ENCODE measurements at places on chromosomes 6 and 20.

- DNase-seq, result peak; percentile 46
These were observed 139.1 kb downstream of the KIF16B start for GRCh38 chr20:16434062-16434664.

DNA sequence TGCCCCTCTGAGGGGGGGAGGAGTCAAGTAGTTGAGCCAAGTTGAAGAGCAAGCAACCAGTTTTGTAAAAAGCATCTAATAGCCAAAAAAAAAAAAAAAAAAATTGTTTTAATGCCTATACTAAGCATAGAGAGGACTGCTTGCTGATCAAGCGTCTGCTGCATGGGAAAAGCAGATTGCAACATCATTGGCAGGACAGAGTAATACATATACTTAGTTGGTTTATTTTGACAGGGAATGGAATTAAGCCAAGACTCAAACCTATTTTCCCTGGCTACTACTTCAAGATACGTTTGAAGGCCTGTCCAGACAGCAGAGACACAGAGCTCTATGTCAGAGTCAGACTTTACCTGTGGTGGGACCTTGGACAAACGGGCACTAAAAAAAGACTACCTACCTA is 120.5 kb downstream of the RTN4IP1 start:
- DNase-seq, result no peak

DNA sequence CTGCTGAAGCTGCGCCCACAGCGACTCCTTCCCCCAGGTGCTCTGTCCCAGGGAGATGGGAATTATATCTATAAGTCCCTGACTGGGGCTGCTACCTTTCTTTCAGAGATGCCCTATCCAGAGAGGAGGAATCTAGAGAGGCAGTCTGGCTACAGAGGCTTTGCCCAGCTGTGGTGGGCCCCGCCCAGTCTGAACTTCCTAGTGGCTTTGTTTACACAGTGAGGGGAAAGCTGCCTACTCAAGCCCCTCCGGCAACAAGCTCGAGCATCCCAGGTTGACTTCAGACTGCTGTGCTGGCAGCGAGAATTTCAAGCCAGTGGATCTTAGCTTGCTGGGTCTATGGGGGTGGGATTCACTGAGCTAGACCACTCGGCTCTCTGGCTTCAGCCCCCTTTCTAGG is 152.5 kb upstream of the MAP3K7 start:
- DNase-seq, result peak; percentile 10

GRCh38 chr6:90066697-90067096 is 172.4 kb downstream of the GJA10 start:
- no peak for DNase-seq

GRCh38 chr6:55937261-55937947 is 62.0 kb upstream of the BMP5 start:
- no peak for DNase-seq

- DNase-seq, result no peak
These were observed 10.8 kb downstream of the CDYL start for GRCh38 chr6:4786996-4787395.

GRCh38 chr6:149940672-149940982 is 1.2 kb upstream of the ULBP2 start:
- DNase-seq, result no peak

DNA sequence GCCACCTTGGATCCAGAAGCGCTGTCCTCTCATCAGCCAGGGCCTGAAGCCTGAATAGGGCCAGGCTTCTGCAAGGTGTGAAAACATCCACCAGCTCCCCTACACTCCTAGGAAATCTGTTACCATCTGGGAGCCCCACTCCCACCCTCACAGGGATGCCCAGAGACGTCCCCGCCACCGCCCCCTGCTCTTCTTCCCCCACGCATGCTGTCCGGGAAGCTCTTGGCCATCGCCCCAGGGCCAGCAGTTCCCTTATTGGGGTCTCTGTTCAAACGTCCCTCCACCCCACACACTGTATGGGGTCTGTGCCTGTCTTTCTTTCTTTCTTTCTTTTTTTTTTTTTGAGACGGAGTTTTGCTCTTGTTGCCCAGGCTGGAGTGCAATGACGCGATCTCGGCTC is 3.8 kb downstream of the RGS19 start:
- DNase-seq, result no peak

GRCh38 chr6:39476151-39476550 is 153.6 kb upstream of the KCNK16 start:
- no peak for DNase-seq

GRCh38 chr6:14060971-14061370 is 56.6 kb upstream of the CD83 start:
- no peak for DNase-seq

- DNase-seq, result no peak
These were observed 83.0 kb downstream of the BANF2 start for GRCh38 chr20:17782768-17783167.

DNA sequence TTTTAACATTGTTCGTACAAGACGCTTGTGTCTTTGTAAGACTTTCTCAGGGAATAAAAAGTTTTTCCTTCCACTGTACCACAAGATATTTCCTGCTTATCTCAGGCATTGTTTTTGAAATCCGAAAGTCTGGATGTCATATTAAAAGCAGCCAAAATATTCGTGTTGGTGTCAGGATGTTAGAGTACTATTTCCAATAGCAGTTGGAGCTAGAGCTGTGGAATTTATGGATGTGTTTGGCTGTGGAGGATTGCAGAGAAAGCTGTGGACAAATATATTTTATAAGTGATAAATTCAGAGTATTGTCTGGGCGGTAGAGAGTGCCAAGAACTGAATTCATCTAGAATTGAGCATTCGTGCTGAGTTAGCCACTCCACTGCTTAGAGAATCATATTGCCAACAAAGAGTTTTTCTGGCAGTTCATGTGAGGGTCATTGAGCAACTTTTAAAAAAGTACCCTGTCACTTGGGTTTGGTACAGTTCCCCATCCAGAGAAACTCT is 57.7 kb downstream of the ZDHHC14 start:
- DNase-seq, result no peak

DNA sequence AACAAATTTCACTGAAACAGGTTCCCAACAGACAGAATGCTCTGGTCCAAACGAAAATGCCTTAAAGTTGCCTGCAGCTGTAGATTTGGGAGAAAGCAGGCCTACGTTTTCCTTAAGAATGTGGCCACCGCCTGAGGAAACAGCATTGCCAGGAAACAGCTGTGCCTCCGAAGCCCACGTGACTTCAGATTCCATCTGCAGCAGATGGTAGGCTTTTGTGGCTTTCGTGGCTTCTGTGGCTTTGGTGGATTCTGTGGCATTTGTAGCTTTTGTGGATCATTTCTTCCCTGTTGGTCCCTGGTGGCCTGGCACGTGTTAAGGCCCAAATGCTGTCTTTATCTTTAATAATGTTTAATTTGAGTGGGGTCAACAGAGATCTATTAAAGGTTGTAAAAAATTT is 222.9 kb downstream of the TTLL2 start:
- DNase-seq, result no peak

- no peak for DNase-seq
These were observed 5.2 kb upstream of the IL17A start for GRCh38 chr6:52180787-52181558.

DNA sequence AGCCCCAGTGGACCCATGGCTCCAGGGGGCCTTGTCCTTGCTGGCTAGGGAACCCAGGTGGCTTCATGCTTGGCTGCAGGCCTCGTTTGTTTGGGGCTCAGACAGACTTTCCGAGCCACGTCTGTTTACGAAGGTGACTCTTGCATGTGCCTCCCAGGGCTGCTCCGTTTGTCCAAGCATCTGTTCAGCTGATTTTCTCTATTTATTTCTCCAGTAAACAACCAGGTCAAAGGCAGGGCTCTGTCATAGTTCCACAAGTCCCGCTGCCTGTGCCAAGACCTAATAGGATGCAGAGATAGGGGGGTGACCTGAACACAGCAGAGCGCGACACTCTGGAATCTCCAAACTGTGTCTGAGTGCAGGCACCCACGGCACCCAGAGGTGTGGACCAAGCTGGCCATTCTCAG is 12.8 kb upstream of the SPO11 start:
- DNase-seq, result no peak

DNA sequence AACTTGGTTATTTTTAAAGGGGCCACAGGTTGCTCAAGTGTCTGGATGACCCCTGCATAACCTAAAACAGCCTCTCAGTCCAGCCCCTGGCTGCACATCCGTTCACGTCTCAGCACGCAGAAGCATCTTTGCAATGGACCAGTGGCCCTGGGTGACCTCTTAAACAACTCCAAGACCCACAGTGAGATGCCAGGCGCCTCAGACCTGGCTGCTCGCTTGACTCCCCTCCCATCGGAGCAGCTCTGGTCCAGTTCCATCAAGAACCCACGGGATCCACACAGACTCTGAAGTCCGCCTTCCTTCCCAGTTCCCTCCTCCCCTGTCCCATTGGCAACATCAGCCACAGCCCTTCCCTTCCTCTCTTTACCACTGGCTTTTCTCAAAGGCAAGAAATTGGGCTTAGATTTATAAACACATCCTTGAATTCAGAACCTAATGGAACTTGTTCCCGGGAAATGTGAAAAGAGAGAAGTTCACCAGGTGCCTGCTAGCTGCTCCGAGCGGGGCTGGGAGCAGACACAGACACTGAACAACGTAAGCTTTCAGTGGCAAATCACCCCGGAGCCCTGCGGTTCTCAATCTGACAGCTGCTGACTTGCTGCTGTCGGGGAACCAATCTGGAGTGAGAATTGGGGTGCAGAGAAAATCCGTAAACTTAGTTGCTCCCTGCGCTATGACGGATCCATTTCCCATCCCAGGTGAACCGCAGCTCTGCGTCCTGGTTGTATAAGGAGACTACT is 39.6 kb upstream of the MPC1 start:
- DNase-seq, result no peak

DNA sequence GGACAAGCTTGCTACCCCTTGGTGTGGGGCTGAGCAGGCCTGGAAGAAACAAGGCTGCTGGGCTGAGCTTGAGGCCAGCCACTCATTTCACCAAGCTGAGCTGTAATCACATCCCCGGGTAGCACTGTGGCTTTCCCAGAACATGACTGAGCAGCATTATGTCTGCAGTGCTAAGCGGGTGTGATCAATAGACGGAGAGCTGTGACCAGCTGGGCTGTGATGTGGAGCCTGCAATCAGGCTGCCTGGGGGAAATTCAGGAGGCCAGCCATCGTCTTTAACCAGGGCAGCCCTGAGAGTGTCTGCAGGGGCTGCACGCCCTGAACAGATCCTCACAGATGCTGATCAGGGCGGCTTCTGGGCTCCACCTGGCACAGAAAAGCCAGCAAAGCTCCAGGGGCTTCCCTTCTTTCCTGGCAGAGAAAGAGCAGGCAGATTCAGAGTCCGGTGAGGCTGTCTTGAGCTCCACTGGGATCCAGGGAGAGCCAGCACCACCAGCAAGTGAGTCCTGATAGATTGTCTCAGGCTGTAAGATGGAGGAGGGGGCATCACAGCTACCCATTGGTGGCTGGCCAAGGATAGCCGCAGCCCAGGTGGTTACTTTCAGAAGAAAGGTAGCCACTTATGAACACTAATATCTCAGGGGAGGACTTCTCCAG is 165.9 kb downstream of the NRN1 start:
- no peak for DNase-seq

GRCh38 chr6:89208551-89208950 is 8.6 kb downstream of the GABRR1 start:
- no peak for DNase-seq

GRCh38 chr6:30749554-30750378 is 5.4 kb upstream of the IER3 start:
- DNase-seq, result no peak

- no peak for DNase-seq
These were observed 226.9 kb downstream of the DLL1 start for GRCh38 chr6:170063851-170064602.

GRCh38 chr6:53761036-53761435 is 33.8 kb upstream of the LRRC1 start:
- DNase-seq, result no peak

DNA sequence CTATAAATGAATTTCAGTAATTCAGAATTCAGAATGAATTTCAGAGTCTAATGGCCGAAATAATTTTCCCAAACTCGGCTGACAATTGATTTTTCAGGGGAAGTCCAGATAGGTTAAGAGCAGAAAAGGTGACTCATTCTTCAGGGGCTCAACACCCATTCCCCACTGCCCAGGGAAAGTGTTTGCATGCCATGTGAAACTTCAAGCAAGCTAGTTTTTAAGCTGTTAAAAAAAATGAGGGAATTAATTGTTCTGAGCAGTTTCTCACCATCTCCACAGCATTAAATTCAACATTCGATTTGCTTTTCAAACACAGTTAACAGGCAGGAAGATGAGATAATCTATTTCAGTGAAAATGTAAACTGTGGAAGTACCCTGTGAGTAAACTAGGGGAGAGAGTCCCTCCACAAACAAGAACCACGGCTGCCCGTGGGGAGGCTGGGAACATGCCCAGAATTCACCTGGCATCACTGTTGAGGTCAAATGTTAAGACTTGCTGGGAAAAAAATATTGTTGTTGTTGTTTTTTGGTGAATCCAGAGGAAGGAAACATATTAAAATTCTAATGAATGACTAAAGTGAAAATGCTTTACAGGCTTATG is 650.8 kb upstream of the AGPAT4 start:
- no peak for DNase-seq

- DNase-seq, result peak; percentile 79
These were observed 93.3 kb upstream of the RNF24 start for GRCh38 chr20:4108495-4109306.

- no peak for DNase-seq
These were observed 5.0 kb upstream of the GDF5 start for GRCh38 chr20:35443003-35443402.

DNA sequence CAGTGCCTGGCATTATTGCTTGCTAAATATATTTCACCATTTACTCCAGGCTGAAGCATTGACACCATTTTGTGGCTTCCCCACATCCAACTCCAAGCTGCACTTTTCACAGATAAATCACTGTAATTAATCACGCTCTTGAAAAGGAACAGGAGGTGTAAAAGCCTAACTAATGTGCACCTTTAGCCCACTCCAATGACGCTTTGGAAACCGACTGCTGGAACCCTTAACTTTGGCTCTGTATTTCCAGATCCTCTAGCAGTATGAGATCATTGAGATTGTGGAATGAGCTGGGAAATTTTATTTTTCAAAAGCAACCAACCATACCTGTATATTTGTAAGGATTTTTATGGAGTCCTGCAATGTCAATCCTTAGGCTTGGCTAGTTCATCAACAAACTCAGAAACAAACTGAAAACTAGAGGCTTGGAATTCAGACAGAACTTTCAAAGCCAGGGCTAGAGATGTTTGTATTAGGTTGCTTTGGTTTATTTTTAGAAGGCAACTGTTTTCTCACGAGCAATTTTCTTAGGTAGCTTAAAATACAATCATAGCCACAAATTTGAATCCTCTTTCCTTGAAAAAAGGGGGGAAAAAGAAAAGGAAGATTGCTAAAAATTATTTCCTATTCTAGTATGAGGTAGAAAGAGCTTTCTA is 52.8 kb upstream of the UTRN start:
- DNase-seq, result no peak

DNA sequence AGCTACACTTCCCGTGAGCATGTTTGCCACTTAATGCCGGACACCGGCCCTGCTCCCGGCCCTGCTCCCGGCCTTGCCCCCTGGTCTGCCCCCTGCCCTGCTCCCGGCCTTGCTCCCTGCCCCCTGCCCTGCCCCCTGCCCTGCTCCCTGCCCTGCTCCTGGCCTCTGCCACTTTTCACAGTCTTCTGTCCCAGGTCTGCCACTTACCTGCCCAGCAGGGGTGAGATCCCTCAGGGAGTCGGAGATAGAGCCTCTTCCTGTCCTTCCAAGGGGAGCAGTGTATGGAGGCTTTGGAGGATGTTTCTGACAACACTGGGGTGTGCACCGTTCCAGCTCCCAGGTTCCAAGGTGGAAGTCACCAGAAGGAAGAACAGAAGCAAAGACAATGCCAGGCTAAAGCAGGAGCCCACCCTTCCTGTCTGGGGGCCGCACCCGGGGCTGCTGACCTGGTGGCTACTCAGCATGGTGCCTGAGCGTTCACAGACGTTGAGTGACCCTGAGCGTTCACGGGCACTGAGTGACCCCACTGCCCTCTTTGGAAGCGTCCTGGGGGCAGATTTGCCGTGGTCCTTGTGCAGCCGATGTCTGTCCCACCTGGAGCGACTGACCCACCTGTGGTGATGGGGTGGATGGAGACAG is 199.8 kb downstream of the DLL1 start:
- no peak for DNase-seq

Data from NCI-H510A treated with DMSO at 0.1 percent for 48 hours (cell line).